ENCODE measurements at places on chromosomes 12 and 14.

- DNase-seq, result peak; percentile 39
Measured at GRCh38 chr12:122356192-122356635, 66.3 kb downstream of the CLIP1 start.

DNA sequence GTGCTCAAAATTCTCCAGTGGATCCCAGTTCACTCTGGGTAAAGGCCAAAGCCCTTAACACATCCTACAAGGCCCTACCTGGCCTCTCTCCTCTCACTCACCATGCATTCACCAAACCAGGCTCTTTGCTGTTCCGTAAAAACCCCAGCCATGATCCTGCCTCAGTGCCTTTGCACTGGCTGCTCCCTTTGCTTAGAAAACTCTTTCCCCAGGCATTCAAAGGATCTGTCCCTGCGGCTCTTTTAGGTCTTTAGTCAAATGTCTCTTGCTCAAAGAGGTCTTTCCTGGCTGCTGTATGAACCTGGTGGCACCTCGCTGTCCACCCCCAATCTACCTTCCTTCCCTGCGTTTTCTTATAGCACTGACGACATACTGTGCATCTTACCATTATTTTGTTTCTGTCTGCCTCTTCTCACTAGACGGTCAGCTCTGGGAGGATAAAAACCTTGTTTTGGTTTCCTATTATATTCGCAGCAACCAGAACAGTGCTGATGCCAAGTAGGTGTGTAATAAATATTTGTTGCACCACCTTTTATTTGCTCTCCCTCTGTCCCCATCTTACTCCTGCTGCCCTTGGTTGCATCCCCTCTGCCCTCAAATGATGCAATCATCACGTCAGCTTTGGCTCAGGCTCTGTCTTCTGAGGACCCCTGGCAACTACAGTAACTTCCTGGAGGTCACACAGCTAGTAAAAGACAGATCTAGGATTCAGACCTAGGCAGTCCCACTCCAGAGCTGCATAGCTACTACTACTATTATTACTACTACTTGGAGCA lies 23.8 kb upstream of the DICER1 start:
- DNase-seq, result no peak

GRCh38 chr12:87597114-87597513 lies 432.1 kb downstream of the C12orf50 start:
- DNase-seq, result no peak

DNA sequence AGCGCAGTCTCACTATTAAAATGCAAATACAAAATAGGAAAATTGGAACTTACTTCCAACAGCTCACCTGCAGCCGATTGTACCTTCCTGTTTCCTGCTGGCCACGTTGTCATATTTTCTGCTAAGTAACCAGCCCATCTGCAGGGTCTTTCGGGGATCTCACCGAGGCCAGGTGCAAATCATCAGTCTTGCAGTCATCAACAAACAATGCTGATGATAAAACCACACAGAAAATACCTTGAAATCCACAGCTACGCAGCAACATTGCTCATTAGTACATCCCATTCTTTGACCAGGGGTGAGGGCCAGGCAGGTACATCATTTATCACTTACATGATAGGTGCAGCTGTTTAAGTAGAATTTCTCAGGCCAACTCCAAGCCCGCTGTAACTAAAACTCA lies 406.9 kb downstream of the TMEM121 start:
- DNase-seq, result no peak

DNA sequence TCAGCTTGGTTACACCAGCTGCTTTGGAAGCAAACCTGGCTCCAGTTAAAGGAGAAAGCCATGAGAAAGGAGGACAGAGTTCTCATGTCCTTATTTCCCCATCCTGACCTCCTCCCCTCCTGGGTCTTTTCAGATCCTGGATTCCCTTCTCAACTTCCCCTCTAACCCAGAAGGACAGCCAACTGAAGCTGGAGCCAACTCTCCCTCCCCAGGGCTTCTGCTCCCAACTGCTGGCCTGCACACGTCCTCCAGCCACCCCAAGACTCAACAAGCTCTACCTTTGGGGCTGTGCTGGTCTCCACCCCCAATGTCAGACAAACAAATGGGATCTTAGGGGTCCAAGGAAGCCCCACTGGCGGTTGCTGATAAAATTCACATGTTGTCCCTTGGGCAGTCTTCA lies 651.1 kb upstream of the TBX3 start:
- no peak for DNase-seq

GRCh38 chr12:105109465-105110212 lies 2.1 kb downstream of the WASHC4 start:
- DNase-seq, result no peak

GRCh38 chr12:118840399-118840798 lies 140.9 kb upstream of the SRRM4 start:
- no peak for DNase-seq

- no peak for DNase-seq
Measured at GRCh38 chr14:52790011-52790755, 1.2 kb downstream of the GNPNAT1 start.

GRCh38 chr12:22631863-22632463 lies 7.0 kb downstream of the ETNK1 start:
- DNase-seq, result no peak

GRCh38 chr12:12734054-12734453 lies 16.9 kb downstream of the CDKN1B start:
- DNase-seq, result no peak

Data from activated T-helper 2 cell treated with anti-CD3 and anti-CD28 coated beads, Interferon-gamma antibody, Interleukin-2, Interleukin-4, amounts not matched to agents 10 μg/mL and 5 μg/mL and 100 μg/mL, durations not matched to agents 14 hours and 24 hours and 36 hours (primary cell).